Head of caudate nucleus (tissue), 42 donors: ENCODE measurements at places on chromosomes 3 and 15.

- no peak for DNase-seq
Measured at GRCh38 chr3:86605166-86605565, 385.8 kb downstream of the VGLL3 start.

- DNase-seq = no peak
Measured at GRCh38 chr15:99410477-99410876, 155.3 kb upstream of the MEF2A start.

DNA sequence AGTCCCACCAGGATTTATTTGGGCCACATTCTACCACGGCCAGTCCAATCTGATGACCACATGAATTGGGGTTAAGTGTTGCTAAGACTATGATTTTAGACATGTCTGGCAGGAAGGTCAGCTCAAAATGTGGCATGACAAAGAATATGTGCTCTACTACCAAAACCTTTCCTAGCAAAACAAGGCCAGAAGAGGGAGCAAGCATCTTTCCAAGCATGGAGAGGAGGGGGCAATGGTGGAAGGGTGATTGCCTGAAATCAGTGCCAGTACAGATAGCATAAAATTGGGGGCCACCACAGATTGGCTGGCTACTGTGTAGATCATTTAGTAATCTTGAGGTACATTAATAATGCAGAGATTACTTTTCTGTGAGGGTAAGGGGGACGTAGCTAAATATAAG is 43.2 kb downstream of the TMEM39A start:
- no peak for DNase-seq

GRCh38 chr15:95106801-95107200 is 875.4 kb downstream of the MCTP2 start:
- no peak for DNase-seq

DNA sequence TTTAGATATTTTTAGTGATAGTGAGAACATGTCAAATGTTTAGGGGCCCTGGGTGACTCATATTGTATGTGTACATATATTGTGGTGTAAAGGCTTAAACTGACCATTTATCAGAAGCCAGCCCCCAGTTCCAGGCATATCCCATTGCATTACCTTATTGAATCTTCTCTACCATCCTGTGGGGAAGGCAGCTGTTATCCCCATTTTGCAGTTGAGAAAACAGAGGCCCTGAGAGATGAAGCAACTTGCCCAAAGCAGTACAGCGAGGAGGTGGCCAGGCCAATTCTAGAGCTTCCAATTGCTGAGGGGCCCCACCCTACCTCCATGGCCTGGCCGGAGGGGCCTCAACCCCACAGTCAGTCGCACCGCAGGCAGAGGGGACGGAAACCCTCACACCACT is 47.9 kb downstream of the ZNF710 start:
- DNase-seq = no peak

DNA sequence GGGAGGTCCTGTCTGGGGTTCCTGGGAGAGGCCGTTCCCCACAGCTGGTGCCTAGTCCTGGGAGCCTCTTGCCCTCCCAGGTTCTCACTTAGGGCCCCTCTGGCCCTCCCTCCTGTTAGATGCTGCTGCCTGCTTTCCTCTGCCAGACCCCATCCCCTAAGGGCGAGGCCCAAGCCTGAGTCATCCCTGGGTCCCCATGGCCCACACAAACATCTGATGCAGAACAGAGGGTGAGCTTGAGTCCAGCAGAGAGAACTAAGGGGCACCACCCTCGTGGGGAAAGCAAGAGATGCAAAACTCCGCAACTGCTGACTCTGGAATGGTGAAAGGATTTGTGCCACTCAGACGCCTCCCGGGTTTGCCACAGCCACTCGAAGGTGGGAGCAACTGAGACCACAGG is 58.8 kb upstream of the TRPM1 start:
- DNase-seq = no peak

GRCh38 chr3:108131475-108132134 is 40.8 kb upstream of the CD47 start:
- DNase-seq = no peak

GRCh38 chr3:115385774-115386730 is 237.3 kb upstream of the GAP43 start:
- no peak for DNase-seq

- no peak for DNase-seq
Measured at GRCh38 chr3:27859821-27860220, 137.7 kb upstream of the EOMES start.

- DNase-seq = peak; percentile 38
Measured at GRCh38 chr3:18086078-18086477, 339.1 kb downstream of the SATB1 start.

DNA sequence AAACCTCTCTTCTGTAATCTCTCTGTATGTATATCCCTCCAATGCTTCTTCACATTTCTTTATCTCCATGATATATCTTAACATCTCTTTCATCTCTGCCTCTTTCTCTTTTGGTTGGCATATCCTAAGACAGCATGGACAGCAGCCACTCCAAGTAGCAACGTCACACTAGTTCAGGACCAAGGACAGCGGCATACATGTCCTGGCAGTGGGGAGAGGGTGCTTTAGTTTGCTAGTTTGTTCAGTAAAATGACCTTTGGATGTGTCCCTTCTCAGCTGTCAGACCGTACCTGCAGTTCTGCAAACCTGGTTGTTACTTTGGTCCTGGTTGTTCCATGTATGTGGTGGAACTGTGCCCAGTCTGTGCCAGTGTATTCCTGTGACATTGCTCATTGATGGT is 225.6 kb upstream of the ROPN1 start:
- DNase-seq = no peak

DNA sequence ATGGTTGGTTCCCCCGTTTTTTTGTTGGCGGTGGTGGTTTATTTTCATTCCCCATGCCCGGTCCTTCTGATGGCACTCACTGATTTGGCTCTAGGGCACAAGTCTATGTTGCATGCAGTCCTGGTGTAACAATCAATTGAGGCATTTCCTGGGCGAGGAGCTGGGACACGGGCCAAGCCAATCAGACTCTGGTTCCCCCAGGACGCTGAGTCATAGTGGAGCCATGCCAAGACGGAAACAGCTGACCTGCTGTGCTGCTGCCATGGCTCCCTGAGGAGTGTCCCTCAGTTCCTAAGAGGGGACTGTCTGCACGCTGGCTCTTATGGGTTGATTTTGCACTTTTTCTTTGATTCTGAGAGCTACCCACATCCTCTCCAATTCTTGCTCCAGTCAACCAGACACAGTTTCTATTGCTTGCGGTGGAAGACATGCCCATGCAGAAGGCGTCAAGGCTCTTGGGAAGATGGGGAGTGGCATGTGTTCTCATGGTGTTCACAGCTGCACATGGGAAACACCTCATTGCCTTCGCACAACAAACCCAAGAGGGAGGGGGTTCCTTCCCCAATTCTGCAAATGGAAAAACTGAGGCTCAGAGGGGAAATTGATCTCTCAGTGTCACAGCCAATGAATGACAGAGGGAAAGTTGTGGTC is 28.3 kb upstream of the ALDH1L1 start:
- peak; percentile 30 for DNase-seq

DNA sequence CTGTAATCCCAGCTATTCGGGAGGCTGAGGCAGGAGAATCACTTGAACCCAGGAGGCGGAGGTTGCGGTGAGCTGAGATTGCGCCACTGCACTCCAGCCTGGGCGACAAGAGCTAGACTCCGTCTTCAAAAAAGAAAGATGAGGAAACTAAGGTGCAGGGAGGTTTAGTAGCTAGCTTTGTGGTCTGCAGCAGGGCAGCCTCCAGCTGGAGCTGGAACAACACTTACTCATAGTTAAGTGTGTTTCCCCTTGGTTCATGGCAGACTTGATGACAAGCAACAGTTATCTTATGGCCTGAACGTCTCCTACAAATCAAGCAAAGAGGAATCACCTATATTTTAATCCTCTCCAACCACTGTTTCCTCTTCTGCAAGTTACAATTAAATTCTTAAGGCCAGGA is 12.6 kb downstream of the KAT2B start:
- DNase-seq = no peak

GRCh38 chr3:9066775-9067174 is 103.5 kb upstream of the RAD18 start:
- no peak for DNase-seq

- DNase-seq = no peak
Measured at GRCh38 chr3:198065897-198066296, 105.9 kb downstream of the LMLN start.

DNA sequence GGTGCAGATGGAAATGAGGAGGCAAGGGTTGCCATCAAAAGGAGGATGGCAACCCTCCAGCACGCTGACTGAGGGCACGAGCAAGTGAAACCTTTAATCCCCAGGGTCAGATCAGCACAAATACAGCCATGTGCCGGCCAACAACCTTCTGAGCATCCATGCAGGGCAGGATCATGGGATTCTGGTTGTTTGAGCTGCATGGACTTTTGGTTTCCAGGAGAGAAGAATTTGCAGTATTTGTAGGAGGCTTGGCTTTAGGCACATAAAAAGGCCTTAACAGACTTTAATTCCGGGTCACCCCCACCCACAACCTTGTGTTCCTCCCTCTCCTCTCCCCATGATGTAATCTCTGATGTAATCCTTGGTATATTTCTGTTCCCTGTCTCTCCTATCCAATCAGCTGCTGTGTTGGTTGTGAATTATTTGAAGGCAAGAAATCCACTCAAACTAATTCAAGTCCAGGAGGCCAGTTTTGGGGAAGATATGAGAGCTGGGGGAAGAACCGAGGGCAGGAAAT is 254.3 kb downstream of the SHQ1 start:
- DNase-seq = no peak

GRCh38 chr3:127729556-127730056 is 56.9 kb downstream of the ABTB1 start:
- no peak for DNase-seq

GRCh38 chr15:56537881-56538280 is 72.9 kb upstream of the MNS1 start:
- DNase-seq = no peak

- peak; percentile 44 for DNase-seq
Measured at GRCh38 chr15:64979252-64979710, 10.4 kb downstream of the SPG21 start.

GRCh38 chr3:165336786-165337185 is 140.6 kb upstream of the SLITRK3 start:
- DNase-seq = no peak

DNA sequence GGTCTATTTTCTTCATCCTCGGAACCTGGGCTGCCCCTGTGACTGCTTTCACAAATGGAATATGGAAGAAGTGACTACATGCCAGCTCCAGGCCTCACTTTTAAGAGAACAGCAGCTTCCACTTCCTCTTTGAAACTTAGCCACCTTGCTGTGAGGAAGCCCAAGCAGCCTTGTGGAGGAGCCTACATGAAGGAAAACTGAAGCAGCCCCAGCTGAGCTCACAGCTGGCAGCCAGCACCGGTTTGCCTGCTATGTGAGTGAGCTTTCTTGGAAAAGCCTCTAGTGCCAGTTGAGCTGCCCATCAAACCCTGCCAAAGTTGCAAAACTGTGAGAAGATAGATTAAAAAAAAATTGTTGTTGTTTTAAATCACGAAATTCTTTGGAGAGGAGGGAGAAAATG is 498.0 kb upstream of the PROK2 start:
- DNase-seq = no peak

DNA sequence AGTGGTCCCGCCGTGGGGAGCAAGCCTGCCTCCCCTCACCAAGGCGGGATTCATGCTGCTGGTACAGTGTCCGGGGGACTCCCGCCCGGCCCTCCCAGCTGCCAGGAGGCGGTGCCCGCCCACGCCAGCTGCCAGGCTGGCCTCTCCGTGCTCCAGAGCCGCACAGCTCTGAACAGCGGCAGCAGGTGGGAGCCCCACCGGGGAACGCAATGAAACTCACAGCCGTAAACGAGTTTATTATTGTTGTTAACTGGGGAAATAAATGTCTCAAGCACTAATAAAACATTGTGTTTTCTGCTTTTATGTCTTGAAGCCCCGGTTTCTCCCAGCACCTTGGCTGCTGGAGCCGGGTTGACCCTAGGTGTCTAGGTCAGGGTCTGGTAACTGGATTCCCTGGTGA is 317.7 kb upstream of the TLE3 start:
- no peak for DNase-seq
